ENCODE measurements at places on chromosomes 6 and 20.

DNA sequence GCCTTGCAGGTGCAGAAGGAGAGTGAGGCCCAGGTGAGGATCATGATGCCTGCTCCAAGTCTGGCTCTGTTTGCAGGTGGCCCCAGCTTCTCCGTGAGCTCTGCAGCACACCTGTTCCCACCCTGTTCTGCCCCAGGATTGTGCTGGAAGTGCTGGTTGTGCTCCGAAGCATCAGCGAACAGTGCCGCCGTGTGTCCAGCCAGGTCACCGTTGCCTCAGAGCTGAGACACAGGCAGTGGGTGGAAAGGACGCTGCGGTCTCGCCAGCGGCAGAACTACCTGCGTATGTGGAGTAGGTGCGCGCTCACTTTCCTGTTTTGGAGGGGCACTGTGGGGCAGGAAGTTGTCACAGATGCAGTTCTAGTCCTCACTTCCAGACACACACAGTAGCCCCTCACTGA is 25.0 kb downstream of the ERMARD start:
- no peak for DNase-seq

DNA sequence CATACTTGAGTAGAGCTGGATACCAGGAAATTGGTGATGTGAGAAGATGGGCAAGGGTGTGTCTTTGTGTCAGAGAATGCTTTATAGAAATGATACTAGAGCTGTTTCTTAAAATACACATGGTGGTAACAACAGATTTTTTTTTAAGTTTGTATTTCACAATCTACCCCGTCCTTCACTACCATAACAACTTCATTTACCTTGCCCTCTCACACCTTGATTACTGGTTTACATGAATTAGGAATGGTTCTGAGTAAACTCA is 45.4 kb downstream of the RARS2 start:
- no peak for DNase-seq

GRCh38 chr6:111938710-111939109 is 65.5 kb upstream of the FYN start:
- no peak for DNase-seq

- no peak for DNase-seq
Measured at GRCh38 chr6:167491438-167492099, 166.7 kb downstream of the TTLL2 start.

- DNase-seq = no peak
Measured at GRCh38 chr20:53360852-53361251, 232.8 kb downstream of the ZNF217 start.

DNA sequence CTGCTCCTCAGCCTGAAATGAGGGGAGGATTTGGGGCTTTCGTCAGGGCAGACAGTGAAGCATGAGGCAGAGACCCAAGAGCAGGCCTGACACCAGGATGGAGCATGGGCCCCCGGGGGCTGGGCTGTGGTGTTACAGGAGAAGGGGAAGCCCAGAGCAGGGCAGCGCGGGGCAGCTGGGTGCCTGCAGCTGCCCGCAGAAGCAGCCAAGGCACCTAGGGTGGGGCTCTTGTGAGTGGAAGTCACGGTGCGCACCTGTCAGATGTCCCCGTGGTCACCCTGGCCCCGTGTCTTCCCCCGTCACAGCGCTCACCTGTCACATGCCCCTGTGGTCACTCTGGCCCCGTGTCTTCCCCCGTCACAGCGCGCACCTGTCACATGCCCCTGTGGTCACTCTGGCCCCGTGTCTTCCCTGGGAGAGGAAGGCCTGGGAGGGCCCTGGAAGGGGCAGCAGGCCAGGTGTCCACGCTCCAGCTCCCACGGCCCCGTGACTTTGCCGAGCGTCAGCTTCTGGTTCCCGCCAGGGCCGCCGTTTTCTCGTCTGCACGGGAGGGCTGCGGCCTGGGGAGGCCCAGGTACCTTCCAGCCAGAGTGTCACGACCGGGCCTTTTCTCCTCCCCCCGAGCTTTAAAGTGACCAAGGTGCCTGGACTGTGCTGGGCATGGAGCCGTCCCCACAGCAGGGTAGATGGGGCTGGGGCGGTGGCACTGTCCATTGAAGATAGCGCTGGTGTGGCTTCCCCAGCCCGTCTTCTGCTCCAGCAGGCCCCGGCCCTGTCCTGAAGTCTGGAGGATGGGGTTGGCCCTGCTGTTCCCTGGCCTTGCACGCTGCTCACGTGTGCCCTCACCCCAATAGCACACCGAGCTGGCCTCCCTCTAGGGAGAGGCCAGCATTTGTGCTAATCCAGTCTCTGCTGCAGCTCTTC is 9.4 kb downstream of the ARFGAP1 start:
- no peak for DNase-seq

DNA sequence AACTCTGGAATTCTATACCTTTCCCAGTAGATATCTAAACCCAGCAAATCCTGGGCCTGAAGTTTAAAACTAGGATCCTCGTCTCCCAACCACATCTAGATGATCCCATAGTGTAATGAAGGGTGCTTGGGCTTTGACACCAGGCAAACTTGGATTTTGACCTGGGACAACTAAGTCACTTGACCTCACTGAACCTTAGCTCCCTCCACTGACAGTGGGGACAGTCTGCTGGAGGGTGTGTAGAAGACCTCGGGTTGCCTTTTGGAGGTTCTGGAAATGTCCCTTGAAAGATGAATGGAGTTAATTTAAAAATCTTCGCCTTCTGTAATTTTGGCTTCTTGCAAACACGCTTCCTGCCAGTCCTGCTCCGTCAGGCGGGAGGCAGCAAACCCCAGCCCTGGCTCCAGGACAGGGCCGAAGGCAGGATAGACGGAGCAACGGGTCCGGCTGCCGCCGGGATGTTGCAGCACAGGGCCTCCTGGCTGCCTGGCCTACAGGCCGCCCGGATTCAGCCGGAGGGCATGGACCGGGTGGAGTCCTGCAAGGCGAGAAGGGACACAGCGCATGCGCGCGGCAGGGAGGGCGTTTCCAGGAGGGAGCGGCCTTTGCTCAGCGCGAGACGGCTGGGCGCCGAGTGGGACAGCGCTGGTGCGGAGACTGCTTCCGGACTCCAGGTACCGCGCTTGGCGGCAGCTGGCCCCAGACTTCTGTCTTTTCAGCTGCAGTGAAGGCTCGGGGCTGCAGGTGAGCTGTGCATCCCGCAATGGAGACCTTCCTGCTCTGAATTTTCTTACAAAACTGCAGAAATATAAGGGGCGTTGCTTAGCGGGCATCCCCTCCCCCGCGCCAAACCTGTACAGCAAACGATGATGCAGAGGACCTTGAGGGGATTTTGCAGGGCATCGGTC is at the start of gene TMEM14A:
TSS of gene TMEM14A (plus strand) at position 612 of the 908 bp plus-strand sequence. CDS start 5,990 bp downstream, outside the sequence.
- peak; percentile 93 for DNase-seq

- no peak for DNase-seq
Measured at GRCh38 chr6:69489970-69490369, 306.8 kb downstream of the LMBRD1 start.

DNA sequence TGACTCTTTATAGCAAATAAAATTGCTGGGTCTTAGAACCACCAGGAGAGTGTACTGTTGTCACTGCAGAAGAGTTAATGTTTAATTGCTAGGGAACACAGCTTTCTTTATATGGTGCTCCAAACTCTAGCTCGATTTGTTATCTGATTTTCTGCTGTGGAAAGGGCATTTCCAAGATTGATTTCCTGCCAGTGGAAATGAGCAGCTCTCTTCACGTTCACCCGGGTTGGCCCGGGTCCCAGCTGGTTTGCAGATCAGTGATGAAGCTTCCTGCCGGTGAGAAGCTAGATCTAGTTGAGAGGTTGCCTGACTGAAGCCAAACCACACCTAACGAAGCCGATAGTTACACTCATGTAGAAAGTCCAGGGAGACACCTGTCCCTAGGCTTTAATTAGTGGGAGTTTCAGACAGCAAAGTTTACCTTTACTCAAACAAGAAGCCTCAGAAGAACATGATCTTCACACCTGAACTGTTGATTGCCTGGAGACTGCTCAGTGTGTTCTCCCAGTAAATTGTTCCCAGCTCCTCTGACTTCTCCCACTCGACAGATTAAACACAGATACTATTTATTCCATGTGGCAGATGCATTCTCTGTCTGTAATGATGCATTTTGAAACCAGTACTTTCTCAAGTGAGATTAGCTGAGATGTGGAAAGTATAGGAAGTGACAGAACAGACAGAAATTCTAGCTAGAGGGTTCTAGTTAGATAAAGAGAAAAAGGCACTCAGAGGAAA is 27.8 kb downstream of the PAQR8 start:
- peak; percentile 48 for DNase-seq

DNA sequence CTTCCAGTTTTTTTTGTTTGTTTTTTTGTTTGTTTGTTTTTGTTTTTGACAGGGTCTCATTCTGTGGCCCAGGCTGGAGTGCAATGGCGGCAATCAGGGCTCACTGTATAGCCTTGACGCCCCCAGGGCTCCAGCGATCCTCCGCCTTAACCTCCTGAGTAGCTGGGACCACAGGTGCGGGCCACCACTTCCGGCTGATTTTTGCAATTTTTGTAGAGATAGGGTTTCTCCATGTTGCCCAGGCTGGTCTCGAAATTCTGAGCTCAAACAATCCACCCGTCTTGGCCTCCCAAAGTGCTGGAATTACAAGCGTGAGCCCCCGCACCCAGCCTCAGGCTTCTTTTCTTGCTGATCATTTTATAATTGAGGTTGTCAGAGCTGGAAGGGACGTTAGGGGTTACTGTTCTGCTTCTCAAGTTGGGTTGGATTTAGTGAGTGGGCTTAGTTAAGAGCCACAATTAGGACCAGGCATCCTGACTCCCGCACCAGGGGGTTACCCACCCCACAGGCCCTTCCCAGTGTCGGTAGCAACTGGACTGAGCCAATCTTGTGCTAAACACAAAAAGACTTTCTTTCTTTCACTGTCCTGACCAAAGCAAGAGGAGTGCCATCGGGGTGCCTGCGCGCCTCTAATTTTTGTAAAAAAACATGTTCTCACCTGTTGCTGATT is 13.1 kb upstream of the ZSCAN9 start:
- no peak for DNase-seq

DNA sequence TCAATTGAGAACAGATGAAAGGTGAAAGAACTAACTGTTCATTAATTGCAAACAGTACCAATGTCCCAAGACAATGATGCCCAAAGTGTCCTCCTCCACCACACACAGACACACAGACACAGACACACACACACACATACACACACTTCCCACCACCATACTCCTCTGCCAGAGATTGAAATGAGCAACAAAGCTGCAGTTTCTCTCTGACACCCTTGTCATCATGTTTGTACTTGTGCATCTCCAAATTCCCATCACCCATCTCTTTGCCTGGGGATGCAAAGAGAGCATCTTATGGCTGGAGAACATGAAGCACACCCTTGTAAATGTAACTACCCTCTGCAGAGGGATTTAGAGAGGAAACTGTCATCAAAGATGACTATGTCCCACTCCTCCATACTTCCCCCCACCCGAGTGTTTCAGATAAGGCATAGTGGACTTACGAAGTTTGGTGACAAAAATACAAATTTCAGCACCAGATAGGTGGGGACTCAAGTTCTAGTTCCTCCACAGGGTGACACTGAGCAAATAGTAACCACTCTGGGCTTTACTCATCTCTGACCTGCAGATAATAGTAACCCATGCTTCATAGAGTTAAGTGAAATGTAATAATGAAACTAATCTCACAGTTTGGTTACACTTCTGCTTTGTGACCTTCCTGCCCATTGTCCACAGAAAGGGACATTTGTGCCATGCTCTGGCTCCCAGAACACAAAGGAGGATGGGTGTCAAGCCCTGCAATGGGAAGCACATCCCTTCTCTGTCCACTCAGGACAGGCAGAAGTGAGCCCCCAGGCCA is 8.7 kb downstream of the MAFB start:
- no peak for DNase-seq

- no peak for DNase-seq
Measured at GRCh38 chr6:43737272-43738081, 32.5 kb upstream of the VEGFA start.

- DNase-seq = no peak
Measured at GRCh38 chr6:134295953-134296553, 21.9 kb downstream of the SGK1 start.

DNA sequence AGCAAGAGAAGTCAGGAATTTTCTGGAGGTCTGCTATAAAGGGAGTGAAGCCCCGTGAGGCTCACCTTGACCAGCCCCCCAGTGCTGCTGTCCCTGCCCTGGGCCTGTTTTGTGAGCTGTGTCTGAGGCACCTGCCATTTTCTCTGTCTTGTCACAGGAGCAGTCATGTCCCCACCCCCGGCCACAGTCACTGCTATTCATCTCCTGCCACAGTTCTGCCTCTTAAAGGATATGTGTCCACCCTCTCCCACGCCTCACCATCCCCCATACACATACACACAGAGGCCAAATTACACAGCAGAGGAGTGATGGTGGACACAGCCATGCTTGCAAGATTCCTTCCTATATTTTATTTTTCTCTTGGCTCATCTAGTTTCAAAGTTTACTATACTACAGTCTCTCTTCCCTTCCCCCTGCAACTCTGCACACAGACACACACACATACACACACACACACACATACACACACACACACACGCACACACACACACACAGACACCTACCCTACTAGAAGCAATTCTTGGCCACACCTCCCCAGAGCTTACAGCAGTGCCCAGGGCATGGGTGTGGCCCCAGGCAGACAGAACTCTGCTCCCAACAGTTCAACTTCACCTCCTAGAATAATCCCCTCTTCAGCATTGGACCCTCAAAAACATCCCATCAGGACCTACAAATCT is 68.7 kb upstream of the TAB2 start:
- no peak for DNase-seq

- no peak for DNase-seq
Measured at GRCh38 chr6:86331265-86331840, 606.0 kb upstream of the HTR1E start.

GRCh38 chr6:40036186-40036585 is 101.9 kb upstream of the MOCS1 start:
- no peak for DNase-seq

- no peak for DNase-seq
Measured at GRCh38 chr6:87879132-87879861, 168.3 kb upstream of the SPACA1 start.

DNA sequence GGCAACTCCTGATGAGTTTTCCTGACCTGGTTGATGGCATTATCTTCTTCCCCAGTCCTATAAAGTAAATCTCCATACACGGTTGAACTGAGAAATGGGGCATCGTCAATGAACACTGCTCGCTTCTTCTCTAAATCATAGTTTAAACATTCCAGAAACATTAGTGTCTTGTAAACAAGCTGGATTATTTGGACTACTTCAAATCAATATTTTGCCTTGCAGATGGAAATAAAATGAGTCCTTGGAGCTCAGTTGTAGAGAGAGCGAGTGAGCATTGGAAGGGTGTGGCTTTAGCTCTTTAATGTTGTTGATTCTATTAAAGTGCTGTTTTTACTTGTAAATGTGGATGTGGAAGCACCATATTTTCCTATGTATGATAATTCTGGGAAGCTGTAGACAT is 18.4 kb downstream of the C6orf89 start:
- DNase-seq = no peak

DNA sequence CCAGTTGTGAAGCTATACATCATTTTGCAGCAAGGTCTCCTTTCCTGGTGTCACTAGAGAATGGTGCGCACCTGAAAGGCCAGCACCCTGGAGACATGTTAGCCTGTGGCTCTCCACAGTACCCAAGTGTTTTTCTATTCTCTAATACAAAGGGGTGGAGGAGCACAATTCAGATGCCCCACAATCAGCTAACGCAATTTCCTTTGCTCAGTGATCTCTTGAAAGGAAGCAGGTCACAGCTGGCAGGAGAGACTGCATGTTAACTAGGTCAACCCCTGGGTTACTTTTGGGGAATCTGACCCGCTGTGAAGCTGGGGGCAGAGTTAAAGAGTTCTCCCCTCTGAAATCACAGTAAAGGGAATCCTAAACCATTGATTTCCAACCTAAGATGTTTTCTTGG is 92.5 kb downstream of the B3GAT2 start:
- DNase-seq = no peak

Data from stimulated activated CD4-positive, alpha-beta T cell treated with anti-CD3 and anti-CD28 coated beads, Interleukin-4, amount 100 ng/mL, for 24 hours (primary cell).